Central memory CD8-positive, alpha-beta T cell (primary cell): ENCODE measurements at places on chromosomes 3 and 15.

DNA sequence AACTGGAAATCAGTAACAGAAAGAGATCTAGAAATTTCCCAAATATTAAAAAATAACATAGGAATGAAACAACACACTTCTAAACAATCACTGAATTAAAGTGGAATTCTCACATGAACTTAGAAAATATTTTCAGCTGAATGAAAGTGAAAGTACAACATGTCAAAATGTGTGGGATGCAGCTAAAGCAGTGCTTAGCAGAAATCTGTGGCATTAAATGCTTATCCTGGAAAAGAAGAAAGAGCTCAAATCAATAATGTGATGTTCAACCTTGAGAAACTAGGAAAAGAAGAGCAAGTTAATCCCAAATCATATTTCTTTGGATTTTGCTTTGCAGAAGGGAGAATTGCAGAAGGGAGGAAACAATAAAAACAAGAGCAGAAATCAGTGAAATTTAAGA, 98.2 kb upstream of the NR2E3 start:
- no peak for DNase-seq

DNA sequence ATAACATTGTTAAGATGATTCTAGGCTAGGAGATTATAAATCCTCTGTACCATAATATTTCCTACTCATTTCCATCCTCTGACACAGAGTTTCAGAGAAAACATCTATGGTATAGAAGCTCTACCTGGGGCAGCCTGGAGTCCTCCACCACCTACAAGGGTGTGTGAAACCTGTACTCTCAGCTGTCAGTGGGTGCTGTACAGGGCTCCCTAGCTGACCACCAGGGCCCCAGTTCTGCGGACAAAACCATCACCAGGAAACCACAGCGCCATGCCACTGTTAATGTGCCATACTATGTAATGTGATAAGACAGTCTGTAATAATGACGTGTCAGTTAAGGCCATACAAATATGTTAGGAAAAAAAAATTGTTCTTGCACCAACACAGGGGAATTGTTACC, 7.1 kb downstream of the RORA start:
- no peak for DNase-seq

DNA sequence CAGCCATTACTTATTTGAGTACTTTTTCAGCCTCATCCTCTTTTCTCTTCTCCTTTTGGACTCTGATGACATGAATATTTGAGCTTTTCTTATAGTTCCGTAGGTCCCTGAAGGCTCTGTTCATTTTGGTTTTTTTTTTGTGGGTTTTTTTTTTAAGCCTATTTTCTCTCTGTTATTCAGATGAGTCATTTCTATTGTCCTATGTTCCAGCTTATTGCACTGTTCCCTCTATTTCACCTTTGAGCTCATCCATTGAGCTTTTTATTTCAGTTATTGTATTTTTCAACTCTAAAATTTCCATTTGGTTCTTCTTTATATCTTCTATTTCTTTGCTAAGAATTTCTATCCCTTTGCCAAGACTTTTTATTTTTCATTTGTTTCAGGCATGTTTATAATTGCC, 7.2 kb upstream of the MGLL start:
- no peak for DNase-seq

DNA sequence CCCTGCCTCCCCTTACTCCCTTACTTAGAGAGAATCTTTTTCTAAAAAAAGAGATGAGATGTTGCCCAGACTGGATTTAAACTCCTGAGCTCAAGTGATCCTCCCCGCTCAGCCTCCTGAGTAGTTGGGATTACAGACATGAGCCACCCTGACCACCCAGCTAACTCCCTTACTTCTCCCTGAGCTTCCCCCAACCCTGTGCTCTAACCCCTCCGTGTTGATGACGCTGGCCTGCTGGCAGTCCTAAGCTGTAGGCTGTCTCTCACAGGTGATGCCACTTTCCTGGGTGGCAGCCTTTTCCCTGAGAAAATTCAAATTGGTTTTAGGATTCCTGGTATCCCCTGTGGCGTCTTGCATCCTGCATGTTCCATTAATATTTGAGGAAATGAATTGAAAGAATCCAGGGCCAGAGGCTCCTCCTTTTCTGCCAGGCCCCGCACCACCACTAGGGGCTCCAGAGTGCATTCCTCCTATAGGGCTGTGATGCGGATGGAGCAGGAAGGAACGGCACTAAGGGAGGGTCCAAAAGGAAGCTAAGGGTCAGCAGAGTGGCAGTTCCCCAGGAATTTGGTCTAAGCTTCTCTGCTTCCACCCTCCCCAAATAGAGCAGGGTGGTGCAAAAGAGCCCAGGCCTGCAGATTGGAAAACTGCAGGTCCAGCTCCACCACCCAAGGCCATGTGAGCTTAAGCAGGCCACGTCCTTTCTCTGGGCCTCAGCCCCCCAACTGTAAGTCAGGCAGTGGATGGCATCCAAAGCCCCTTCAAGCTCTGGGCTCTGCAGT, 101.1 kb downstream of the DAPK2 start:
- peak; percentile 52 for DNase-seq

DNA sequence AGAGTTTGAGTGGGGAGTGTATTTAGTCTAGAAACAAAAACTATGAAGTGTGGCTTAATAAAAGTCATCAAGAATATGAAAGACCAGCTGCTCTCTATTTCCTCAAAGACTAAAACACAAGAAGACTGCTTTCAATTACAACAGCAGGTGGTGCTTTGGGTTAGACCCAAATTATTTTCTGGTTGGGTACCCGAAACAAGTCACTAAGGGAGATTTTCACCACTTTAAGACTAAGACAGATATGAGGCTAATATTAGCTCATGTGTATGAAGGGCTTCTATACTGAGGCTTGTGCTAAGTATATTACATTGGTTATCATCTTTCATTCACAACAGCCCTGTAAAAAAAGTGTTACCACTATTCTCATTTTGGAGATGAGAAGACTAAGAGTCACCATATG, 43.1 kb downstream of the COL8A1 start:
- no peak for DNase-seq

GRCh38 chr3:103991461-103992115, 1375.1 kb upstream of the ALCAM start:
- no peak for DNase-seq

DNA sequence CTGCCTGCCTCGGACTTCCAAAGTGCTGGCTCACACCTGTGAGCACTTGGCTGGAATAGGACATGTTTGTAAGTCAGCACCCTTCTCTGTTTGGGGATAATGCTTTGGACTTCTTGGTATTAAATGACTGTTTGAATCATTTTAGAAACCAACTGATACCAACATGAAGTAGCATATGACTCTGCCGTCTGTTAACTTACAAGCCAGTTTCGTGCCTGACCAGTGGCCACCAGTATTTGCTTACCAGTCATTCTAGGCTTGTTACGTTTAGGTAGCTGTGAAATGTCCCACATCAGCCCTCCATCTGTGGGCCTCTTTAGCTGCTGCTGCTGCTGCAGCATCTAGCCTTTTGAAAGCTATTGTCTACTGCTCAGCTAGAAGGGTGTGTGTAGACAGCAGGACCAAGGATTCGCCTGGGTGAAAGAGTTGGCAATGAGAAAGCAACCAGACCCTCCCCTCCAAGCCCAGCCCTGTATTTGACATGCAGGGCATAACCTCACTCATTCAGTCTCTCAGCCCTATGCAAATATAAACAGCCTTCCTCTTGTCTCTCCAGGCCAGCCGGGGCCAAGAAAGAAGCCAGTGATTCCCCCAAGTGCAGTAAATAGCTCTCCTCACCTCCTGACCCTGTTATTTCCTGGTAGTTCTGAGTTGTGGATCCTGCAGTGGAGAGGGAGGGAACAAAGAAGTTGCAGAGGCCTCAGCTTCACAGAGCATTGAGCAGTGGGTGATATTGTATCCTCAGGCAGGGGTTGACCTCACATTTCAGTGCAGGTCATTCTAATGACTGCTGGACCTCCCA, 51.0 kb downstream of the NKIRAS1 start:
- DNase-seq: no peak

- DNase-seq: no peak
Measured at GRCh38 chr3:6326771-6327170, 534.1 kb upstream of the GRM7 start.

GRCh38 chr3:38165722-38166387, 518 bp downstream of the OXSR1 start:
- DNase-seq: no peak

GRCh38 chr3:129349791-129350190, 71.1 kb downstream of the HMCES start:
- no peak for DNase-seq

DNA sequence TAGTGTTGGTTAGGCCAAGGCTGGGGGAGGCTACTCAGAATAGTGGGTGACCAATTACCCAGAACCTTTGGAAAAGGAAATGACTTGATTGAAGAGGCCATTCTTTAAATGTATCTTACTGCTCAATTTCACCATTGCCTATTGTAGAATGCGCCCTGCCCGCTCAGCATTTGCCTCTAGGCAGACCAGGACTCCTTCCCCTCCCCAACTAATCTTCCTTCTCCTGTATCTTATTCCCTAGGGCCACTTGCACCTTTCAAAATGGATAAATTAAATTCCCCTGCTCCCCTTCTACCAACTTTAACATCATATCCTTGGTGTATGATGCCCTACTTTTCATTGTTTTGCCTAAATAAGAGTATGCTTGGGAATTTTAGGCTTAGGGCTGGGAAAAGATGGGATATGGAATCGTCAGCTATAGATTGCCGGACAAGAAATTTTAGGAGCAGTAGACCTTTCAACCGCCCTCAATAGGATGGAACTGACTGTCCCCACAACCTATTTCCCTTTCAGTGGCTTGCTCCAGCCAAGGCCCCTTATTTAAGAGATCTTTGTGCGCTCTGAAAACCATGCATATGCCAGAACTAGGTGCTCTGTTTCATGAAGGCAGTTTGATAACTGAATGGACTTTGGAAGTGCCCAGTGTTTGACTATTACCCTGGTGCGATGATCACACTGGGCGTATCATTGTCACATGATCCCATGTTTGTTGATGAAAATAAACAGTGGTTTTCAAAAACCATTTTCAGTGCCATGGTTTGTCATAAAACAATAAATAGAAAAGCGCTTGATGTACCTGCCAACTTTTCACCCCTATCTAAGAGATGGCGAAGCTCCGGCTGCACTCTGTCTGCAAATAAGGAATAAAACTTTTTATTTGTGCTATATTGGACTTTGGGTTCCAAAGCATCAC, 74.3 kb upstream of the TSEN2 start:
- no peak for DNase-seq

DNA sequence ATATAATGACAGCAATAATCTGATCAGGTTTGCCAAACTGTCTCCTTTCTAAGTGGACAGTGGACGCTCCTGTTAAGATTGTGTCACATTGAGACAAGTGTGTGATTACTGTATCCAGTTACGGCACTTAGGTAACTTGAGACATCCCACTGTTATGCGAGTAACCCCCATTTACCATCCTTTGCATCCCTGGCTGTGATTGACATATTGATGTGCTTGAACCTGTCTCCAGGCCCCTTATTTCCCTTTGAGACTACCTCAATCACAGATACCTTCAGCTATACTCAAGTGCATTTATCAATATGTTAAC, 785.2 kb downstream of the NR2F2 start:
- DNase-seq: no peak

DNA sequence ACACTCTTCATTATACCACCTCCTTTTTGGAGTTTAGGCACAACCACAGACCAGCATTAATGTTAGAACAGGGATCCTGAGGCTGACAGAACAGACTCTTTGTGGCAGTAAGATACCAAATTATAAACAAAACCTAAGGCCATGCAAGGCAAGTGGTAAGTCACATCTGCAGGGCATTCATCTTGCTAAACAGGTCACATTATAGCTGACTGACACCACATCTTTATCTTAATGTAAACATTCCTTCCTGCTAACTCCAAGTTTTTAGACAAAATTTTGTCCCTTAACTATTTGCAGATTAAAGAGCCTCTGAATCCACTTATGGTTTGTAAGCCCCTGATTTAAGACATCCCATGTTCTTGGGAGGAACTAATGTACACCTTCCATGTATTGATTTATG, 500.6 kb downstream of the PYDC2 start:
- no peak for DNase-seq

DNA sequence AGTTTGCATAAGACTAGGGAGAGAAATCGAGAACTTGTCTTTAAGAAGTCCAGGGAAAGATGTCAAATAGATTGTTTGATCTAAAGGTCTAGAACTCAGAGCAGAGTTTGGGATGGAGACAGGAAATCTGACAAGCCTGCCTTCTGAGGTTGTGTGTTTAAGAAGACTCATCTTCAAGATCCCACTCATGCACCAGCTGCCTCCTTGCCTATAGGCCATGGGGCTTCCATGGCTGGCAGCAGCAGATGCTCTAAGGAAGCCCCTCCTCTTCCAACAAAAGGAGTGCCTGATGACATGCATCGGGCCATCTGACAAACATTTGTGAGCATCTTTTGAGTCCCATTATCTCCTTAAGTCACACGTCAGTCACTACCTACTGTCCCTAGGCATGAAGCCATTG, 47.4 kb downstream of the WNT5A start:
- no peak for DNase-seq

GRCh38 chr3:140509534-140509933, 168.3 kb upstream of the TRIM42 start:
- DNase-seq: no peak

DNA sequence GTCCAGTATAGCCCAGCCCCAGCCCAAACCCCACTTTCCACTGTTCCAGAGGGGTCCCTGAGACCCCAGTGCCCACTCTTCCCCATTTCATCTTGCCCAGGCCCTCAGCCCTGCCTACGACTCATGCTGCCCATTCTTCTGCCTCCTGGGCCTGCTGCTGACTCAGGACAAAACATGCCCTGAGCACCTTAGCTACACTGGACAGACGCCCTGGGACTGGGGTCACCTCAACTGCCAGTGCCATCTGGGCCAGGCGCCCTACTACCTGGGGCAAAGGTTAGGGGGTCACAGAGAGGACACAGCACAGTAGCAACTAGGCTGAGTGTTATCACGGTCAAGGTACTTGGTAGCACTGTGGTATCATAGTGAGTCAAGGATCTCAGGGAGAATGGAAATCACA, 2.6 kb upstream of the LAMB2 start:
- no peak for DNase-seq

- peak; percentile 33 for DNase-seq
Measured at GRCh38 chr3:10437272-10437994, 68.0 kb downstream of the ATP2B2 start.

- no peak for DNase-seq
Measured at GRCh38 chr3:71600646-71601288, 17.2 kb upstream of the FOXP1 start.

DNA sequence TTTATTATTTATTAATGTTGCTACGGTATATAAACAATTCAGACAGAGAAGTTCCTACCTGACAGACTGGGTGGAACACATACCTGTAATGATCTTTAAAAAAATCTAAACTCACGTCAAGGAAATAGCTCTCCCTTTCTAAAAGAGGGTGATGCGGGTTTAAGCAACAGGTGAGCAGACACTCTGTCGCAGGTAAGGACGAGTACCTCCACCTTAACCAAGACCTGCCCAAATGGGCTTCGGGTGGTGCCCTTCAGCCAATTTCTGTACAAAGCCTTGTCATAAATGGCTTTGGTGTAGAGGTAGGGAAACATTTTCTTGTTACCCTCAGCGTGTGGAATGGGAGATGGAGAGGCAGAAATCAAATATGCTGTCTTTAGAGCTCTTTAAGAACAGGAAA, 67.0 kb downstream of the CHSY1 start:
- DNase-seq: no peak

- no peak for DNase-seq
Measured at GRCh38 chr3:120489421-120489820, 38.6 kb upstream of the FSTL1 start.
